ENCODE measurements at places on chromosomes 1 and 21. TPM values are rescaled to one million over a fixed set of nuclear protein-coding genes. Genes with fewer than 3 reads are reported as not detected.

DNA sequence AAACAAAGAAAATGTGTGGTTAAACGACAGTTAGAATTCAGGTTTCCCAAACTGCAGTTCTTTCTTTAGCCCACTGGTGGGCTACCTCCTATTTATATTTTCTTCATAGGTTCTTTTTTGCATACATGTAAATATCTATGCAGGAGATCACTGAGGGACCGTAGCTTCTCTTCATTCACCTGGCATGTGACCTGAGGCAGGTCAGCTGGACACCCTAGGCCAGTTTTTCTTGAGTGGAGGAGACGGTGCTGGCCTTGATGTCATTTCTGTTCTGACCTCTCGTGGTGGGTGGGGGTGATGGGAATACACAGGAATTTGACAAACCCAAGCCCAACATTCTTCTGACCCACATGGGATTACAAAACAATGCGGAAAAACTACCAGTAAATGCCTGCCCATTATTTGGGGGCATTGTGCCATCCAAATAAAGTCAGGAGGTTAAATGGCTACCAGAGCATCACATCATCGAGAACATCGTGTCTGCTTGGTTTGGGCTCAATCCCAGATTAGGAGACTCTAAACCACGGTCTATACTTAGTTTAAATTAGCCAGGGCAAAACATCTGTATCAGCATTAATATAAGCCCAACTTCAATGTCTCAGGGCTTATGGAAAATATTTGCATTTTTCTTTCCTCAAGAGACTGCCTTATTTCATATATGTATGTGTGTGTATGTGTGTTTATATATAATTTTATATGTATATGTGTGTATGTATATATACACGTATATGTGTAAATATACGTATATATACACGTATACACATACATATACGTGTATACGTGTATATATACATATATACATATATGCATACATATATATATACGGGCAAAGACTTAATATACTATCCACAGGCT is 7.4 kb upstream of the IRF2BP2 start:
- peak; percentile 59 for DNase-seq

The CD5L gene
- total RNA-seq = 0.12 TPM

The ARHGEF16 gene
- not detected for total RNA-seq

The SAMSN1 gene
- 0.12 TPM for total RNA-seq

DNA sequence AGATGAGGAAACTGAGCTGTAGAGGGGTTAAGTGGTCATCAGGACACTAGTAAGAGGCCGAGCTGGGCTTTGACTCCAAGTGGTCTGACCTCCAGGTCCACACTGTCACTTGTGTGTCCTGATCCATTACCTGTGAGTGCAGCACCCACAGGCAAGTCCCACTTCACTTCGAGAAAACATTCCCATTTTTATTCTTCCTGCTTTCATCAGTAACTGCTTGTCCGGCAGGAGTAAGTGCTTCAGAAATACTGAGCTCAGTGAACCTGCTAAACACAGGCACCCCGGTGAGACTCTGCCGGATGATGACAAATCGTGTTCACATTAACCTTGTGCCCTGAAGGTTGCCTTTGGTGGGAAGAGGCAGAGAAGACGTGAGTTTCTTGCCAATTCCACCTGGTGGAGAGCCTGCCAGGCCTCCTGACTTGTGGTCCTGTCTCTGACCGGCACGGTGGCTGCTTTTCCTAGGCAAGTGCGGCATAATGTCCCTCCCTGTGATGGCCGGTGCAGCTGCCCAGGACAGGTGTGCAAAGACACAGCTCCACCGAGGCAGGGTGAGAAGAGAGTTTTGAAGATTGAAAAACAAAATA is 29.4 kb downstream of the ZBTB18 start:
- DNase-seq = no peak

DNA sequence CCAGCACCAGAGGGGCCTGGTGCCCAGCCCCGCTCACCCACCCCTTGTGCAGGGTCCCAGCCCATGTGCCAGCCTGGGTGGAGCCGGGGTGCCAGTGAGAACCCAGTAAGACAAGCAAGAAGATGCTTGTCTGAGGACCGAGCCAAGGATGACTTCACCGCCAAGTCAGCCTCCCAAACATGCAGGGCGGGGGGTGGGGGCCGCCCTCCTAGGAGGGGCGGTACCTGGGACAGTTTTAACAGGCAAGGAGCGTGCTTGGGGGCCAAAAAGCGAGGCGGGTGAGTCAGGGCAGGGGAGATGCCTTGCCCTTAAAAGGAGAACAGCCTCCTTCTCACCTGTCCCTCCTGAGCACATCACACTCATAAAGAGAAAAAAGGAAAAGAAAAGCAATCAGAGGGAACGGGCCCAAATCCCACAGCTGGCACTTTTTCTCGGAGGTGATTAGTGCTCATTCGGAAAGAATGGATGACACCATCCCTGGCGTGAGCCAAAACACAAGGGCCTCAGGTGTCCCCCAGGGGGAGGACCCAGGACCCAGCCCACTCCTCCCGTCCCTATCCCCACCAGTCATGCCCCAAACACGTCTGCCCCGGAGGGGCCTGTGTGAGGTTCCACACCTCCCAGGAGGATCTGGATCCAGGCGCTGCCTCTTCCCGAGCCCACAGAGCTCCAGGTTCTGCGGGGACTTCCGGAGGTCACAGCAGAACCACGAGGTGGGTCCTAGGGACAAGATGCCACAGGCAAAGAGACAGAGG is 77.6 kb upstream of the IFFO2 start:
- no peak for DNase-seq

DNA sequence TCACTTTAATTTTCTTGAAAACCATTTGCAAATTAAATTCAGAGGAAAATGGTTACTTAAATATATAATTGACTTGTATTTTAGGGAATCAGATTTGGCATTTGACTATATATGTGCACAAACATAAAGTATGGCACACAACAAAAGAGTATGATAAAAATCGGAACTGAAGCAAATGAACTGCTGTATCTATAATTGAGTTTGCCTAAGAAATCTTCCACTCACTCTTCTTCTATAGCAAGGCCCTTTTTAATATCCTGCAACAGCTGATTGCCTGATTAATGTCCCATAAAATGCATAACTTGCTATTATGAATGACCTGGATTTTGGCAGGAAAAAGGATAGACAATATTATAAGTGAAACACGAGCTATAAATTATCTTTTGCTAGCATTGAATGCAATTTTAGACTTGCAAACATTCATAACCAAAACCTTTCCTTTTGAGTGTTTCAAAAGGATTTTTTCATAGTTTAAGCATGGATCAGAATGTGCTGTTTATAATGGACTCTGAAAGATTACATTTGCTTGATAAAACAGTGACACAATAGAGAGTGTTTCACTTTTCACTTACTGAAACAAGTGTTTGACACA is 2204.3 kb downstream of the MRPL39 start:
- DNase-seq = no peak

DNA sequence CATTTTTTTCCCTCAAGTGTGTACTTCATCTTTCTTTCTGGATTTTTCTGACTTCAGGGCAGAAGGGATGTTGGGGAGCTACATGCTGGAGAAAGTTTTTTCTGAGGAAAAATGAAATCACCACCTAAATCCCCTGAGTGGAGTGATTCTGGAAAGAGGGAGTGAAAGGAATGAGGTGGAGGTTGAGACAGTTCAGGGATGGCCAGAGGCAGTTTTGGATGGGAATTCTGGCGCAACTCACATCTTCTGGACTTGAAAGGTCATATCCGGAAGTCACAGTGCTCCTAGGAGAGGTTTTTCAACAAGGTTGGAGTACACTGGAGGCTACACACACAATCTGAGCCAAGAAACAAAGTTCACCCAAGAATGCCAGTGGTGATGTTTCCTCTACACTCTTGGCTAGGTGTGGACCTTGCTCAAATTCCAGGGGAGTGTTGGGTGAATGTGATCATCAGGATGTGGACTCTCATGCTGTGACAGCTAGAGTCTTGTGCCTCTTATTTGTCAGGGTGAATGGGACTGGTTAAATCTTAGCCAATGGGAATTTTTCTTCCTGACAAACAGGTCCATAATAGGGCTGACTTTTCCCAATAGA is 161.5 kb downstream of the HLX start:
- peak; percentile 81 for DNase-seq

DNA sequence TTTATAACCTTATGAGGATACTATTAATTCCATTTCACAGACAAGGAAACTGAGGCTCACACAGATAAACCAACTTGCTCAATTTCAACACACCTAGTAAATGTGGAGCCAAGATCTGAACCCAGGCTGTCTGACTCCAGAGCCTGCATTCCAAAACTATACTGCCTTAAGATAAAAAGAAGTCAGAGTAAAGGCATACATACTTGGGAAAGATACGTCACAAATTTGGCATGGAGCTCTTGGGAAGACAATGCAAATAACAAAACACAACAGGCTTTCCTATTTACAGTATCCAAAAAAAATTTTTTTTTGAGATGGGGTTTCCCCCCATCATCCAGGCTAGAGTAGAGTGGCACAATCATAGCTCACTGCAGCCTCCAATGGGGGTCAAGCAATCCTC is 5.9 kb downstream of the AKT3 start:
- no peak for DNase-seq

DNA sequence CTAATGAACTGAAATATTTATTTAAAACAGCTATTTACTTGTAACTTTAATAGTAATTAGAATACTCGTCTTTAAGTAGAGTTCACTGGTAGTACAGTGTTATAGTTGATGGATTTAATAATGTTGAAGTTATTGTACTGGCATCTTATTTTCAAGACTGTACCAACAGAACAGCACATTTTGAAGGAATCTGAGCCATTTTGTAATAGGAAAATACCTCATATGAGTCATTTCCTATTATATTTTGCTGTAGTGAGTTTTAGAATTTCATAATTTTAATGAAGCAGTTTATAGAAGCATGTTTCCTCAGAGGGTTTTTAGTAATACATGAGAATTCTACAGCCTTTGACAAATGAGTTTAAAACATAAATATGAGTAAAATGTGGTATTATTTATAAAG is 258.3 kb downstream of the OLFM3 start:
- no peak for DNase-seq

GRCh38 chr1:78553859-78554258 is 63.1 kb downstream of the PTGFR start:
- DNase-seq = peak; percentile 65

DNA sequence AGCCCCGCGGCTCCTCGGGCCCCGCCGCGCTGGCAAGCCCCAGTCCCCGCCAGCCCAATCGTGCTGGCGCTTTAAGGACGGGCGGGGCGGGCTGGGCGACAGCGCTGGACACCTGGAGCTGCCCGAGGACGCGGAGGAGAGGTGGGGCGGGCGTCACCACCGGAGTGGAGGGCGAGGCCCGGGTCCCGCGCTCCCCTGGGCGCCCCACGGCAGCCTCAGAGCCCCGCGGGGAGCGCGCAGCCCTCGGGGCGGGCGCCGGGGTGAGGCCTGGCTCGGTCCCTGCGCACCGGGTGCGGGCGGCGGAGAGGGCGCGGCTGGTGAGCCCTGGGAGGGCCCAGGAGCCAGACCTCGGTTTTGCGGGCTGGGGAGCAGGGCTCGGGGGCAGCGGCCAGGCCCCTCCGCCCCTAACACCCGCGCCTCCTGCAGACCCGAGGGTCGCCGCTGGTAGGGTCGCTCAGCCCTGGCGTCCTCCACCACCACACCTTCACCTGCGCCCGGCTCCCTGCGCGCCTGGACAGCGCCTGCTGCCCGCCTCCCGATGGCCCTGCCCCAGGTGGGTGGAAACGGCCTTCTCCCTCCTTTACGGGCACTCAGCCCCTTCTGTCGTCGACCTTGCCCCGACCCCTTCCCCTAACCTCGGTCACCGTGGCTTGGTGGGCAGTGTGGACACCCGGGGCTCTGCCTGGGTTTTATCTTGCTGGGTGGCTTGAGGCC is at the start of gene TMEM61:
Gene TMEM61, plus strand, starts transcription at position 101 of the 714 bp plus-strand sequence. Its CDS starts 438 bp downstream, at position 539.
- DNase-seq = no peak

DNA sequence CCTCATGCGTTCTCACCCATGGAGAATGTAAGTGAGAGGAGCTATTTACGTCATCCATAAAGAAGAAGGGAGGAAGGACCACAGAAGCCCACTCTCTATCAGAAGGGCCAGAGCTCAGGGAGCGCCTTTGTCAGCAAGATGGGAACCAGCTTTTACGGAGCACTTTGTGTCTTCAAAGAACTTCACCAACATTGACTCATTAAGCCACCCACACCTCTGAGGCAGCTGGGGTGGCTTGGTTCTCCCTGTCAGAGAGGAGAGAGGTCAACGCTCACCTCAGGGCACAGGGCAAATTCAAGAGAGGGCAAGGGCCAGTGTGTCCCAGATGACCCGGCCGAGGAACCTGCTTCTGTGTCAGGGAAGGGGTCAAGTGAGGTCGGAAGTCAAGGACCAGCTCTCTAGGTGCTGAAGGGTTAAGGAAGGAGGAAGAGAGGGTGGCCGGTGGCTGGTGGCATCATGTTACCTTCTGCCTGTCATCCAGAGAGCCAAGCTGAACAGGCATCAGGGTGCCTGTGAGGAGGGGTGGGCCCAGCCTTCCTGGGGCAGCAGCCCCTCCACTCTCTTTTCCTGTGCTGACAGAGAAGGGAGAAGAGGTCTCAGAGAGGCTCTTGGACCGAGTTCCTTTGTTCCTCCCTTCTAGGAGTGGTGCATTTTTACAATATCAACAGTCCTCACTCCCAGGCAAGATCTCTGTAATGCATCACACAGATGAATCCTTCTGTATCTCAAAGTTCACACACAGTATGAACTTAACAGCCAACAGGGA is 109.0 kb downstream of the ETS2 start:
- DNase-seq = no peak

DNA sequence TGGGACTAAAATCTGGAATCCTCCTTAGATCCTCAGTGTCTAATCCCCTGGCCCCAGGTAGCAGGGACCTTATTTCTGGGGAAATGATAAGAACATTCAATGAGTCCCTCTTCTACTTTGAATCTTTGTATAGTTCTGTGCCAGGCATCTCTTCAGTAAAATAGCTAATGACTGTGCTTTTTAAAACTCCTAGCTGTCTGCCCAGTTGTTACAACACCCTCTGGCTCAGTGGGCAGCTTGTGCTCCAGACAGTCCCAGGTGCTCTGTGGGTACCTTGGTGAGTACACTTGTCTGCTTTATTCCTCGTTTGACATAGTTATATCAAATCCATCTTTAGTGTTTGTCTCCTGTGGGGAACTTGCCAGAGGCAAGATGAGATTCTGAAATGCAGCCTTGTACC is 18.0 kb downstream of the TGFB2 start:
- no peak for DNase-seq
